ENCODE measurements at places on chromosomes 2 and 18.

GRCh38 chr2:234448506-234449184, 48.2 kb downstream of the ARL4C start:
- no peak for DNase-seq

GRCh38 chr2:29920130-29920577, 1.2 kb downstream of the ALK start:
- no peak for DNase-seq

- DNase-seq = no peak
Observed at GRCh38 chr18:54003195-54003594, 221.3 kb downstream of the MBD2 start.

GRCh38 chr2:160575368-160575767, 81.8 kb upstream of the RBMS1 start:
- DNase-seq = no peak
